ENCODE measurements at places on chromosomes 3 and 15. TPM values are rescaled to one million over a fixed set of nuclear protein-coding genes. Genes with fewer than 3 reads are reported as not detected.
A peak's percentile ranks its signal among the peaks of the same experiment; 100 is the strongest.

DNA sequence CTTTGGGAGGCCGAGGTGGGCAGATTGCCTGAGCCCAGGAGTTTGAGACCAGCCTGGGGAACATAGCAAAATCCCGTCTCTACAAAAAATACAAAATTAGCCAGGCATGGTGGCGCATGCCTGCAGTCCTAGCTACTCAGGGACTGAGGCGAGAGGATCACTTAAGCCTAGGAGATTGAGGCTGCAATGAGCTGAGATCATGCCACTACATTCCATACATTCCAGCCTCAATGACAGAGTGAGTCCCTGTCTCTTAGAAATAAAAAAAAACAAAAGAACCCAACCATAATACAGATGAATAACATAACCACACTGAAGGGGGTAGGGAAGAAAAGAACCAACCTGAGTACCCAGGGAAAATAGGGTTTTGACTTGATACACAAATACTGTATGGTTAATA is 19.7 kb upstream of the CGNL1 start:
- no peaks in the 10 kb centered on the region for H3K36me3 ChIP-seq
- H3K4me3 ChIP-seq: no peak overlapping the region
- no peaks in the 10 kb centered on the region for H3K4me1 ChIP-seq
- no peak overlapping the region for H3K27ac ChIP-seq
- DNase-seq: no peak
- H3K27me3 ChIP-seq: no peaks in the 10 kb centered on the region

- peaks cover 11% of the 10 kb centered on the region for H3K27me3 ChIP-seq
- H3K27ac ChIP-seq: peak within 1 kb of the TSS; percentile 45
- H3K4me3 ChIP-seq: peak within 1 kb of the TSS; percentile 53
- H3K36me3 ChIP-seq: no peaks in the 10 kb centered on the region
Observed at GRCh38 chr15:73753250-73754130, at the start of gene INSYN1. TSS of gene INSYN1 (minus strand) at chr15:73753351. CDS start at chr15:73751130, 2,221 bp downstream.

- no peaks in the 10 kb centered on the region for H3K27me3 ChIP-seq
- H3K36me3 ChIP-seq: no peaks in the 10 kb centered on the region
- no peak overlapping the region for H3K27ac ChIP-seq
- DNase-seq: no peak
Observed at GRCh38 chr15:45171912-45172311, 15.9 kb downstream of the SHF start.

DNA sequence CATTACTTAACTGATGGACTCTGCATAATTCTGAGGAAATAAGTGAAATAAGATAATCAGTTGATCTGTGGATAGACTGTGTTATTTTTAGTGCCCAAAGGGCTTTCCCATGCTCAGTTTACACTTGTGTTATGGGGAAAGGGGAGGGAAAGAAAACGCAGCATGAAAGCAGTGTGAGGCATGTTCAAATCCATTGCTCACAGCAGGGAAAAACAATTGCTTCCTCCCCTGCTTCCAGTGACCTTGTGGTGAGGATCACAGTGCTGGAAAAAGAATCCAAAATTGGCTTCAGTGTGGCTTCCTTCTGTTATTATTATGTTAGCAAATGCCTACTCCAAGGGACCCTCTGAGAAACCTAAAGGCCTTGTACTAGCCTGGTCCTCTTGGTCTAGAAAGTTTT is 285.1 kb upstream of the CDIN1 start:
- no peak overlapping the region for H3K27ac ChIP-seq
- H3K4me3 ChIP-seq: no peak overlapping the region
- no peaks in the 10 kb centered on the region for H3K36me3 ChIP-seq
- DNase-seq: no peak
- H3K27me3 ChIP-seq: no peaks in the 10 kb centered on the region
- H3K4me1 ChIP-seq: no peaks in the 10 kb centered on the region

- H3K36me3 ChIP-seq: no peaks in the 10 kb centered on the region
- no peak overlapping the region for H3K27ac ChIP-seq
- no peak overlapping the region for H3K4me3 ChIP-seq
- DNase-seq: no peak
Observed at GRCh38 chr15:64781299-64781698, 5.9 kb upstream of the RBPMS2 start.

DNA sequence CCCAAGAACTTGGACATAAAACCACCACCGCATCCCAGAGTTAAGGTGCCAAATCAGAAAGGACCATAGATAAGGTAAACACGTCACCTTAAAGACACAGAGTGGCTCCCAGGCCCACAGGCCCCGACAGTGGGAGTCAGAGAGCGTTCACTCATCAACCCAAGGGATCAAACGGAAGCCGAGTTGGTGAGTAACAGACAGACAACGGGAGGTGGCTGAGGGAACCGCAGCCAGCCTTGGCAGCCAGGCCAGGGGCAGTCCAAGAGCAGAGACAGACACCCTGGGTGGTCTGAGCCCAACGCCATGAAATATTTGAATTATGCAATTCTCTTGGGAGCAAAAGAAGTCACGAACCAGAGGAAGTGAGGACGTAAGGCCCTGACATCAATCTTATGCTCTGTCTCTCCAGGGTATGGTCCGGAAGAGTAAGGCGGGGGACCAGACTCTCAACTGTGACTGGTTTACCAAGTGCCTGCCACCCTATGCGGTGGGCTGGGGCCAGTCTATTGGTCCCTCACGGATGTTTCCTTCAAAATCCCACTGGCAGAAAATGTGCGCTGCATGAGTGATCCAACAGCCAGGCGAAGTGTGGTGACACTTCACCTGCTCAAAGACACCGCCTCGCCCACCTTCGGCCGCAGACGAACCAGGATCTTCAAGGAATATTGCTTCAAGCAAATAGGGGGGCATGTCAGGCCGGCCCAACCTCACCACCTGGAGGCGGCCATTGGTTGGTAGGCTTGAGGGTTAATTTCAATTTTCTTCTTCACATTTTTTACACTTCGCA is 34.3 kb downstream of the TMEM44 start:
- no peak for DNase-seq
- H3K4me3 ChIP-seq: no peak overlapping the region

- H3K4me3 ChIP-seq: no peak overlapping the region
- no peak for DNase-seq
- H3K36me3 ChIP-seq: no peaks in the 10 kb centered on the region
- H3K4me1 ChIP-seq: no peaks in the 10 kb centered on the region
- no peaks in the 10 kb centered on the region for H3K27me3 ChIP-seq
Observed at GRCh38 chr3:72032441-72033135, 247.6 kb upstream of the PROK2 start.

The C3orf85 gene
- not detected for total RNA-seq

The SERINC4 gene
- 0.19 TPM for total RNA-seq

All from esophagus squamous epithelium (tissue), 5 donors.